ENCODE measurements at places on chromosomes 11 and 22. TPM values are rescaled to one million over a fixed set of nuclear protein-coding genes. Genes with fewer than 3 reads are reported as not detected.

DNA sequence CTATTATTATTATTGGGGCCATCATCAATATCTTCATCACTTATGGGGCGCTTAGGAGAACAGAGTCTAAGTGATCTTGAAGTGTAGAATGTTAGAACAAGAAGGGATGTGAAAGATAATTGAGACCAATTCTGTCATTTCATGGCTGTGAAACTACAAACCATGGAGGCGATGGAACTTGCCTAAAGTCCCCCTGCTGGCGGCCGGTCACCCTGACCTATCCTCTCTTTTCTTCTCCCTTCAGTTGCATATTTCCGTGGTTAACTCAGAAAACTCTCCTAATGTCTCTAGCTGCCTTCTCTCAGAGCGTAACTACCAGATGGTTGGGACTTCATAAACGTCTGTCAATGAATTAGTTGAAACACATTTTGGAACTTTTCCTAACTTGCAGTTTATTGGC lies 6.6 kb upstream of the OR4B1 start:
- no peak for DNase-seq

DNA sequence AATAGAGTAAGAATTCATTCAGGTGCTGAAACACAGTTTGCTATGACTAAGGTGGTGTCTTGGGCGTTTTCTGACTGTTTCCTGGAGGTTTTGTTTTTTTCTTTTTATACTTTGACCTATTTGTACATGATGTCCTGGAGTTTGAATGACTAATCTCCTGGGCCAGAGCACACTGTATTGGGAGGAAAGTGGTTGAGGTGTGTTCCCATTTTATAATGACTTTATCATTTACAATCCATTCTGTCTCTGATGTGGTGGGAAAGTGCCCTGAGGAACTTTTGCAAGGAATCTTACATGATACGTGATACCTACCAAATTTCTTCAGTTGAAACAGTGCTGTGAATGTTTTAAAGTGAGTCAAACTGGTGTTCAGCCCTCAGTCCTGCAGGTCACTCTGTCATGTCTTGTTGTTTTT lies 80.8 kb downstream of the TNRC6B start:
- DNase-seq, result no peak

The DRD2 gene
- not detected for total RNA-seq

The GDPD4 gene
- not detected for total RNA-seq

The OR51B4 gene
- not detected for total RNA-seq

The EMID1 gene
- 1.3 TPM for total RNA-seq

Measured in cardiac septum (tissue), 1 donor.